ENCODE measurements at places on chromosomes 5 and 9.

GRCh38 chr5:7010591-7010990 lies 297.4 kb downstream of the TENT4A start:
- no peak for DNase-seq

- no peak for DNase-seq
Measured at GRCh38 chr5:147436596-147436995, 73.3 kb downstream of the DPYSL3 start.

DNA sequence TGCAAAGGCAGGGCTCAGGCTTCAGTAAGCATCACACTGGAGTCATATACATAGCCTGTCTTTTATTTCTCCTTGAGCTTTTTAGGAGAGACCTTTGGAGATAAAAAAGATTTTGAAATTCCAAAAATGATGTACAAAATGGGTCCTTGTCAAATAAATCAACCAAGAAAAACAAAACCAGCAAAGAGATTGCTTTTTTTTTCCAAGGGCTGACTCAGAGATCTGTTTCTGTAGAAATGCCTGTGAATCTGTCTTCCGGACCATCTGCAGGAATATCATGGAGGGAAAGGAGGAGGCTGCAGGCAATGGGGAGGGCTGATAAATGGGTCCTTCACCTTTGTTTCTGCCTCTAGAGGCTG lies 77.4 kb downstream of the SLIT3 start:
- no peak for DNase-seq

- DNase-seq = no peak
Measured at GRCh38 chr5:178116143-178116885, 3.0 kb downstream of the N4BP3 start.

- no peak for DNase-seq
Measured at GRCh38 chr9:91533382-91533781, 109.8 kb upstream of the NFIL3 start.

GRCh38 chr9:12060067-12060466 lies 633.1 kb upstream of the TYRP1 start:
- DNase-seq = no peak

- DNase-seq = no peak
Measured at GRCh38 chr5:54021431-54022164, 288.8 kb downstream of the ARL15 start.

DNA sequence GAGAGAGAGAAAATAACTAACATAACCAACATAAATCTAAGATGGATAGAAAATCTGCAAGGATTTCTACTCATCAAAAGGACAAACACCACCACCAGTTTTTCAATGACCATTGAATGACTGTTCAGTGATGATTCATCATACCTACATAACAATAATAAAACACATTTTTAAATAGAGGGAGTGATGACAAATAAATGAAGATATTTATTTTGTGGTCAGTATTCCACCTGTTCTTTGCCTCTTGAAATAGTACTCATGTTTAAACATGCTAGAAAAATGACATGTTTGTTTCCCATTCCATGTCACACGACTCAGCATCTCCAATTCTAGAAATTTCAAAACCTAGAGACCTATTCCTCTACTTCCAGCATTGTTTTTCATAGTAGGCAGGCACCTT lies 34.6 kb upstream of the ADAMTS16 start:
- DNase-seq = no peak

DNA sequence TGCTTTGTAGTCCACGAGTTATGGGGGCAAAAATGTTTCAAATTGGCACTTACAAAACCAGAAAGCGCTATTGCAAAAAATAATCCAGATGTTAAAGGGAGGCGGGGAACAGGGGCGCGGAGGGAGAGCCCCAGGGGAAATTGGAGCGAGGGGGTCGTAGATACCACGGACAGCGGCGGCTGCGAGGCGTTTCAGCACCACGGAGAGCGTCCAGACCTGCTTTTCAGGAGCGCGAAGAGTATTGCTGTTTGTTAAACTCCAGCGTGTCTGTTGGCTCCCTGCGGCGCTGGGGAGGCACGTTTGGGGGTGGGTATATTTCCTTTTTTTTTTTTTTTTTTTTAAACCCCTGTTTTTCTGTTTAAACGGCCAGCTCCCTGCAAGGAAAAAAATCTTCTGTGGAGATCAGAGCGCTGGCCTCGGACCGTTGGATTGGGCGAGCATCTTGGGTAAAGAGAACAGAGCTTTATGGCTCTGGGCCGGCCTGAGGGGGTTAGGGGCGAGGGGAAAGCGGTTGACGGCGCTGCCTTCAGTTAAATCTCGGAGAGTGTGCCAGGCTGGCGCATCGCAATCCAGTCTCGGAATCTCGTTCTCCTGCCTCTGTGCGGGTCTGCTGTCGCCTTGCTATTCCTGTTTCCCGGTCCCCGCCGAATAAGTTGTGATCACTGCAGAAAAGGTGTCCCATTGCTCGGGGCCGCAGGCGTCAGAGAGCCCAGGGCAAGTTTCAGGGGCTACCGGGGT lies at the start of gene GLRA1:
Gene GLRA1 (minus strand): TSS at position 288 of the 738 bp plus-strand sequence. CDS start 302 bp downstream, outside the sequence.
- peak; percentile 27 for DNase-seq

GRCh38 chr9:98971168-98971914 lies 27.6 kb downstream of the COL15A1 start:
- DNase-seq = peak; percentile 94

Measured in H54 (cell line).